ENCODE measurements at places on chromosomes 16 and 17.

DNA sequence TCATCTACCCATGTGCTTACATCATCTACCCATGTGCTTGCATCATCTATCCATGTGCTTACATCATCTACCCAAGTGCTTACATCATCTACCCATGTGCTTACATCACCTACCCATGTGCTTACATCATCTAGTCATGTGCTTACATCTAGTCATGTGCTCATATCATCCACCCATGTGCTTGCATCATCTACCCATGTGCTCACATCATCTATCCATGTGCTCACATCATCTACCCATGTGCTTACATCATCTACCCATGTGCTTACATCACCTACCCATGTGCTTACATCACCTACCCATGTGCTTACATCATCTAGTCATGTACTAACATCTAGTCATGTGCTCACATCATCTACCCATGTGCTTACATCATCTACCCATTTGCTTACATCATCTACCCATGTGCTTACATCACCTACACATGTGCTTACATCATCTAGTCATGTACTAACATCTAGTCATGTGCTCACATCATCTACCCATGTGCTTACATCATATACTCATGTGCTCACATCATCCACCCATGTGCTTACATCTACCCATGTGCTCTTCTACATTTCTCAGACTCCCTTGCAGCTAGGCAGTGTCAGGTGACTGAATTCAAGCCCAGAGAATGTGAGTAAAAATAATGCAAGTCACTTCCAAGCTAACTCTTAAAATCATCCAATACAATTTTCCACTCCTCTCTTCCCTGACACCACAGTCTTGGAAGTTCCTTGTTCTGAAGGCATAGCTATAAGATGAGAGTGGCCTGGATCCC is 196.8 kb downstream of the CBLN1 start:
- DNase-seq: no peak

DNA sequence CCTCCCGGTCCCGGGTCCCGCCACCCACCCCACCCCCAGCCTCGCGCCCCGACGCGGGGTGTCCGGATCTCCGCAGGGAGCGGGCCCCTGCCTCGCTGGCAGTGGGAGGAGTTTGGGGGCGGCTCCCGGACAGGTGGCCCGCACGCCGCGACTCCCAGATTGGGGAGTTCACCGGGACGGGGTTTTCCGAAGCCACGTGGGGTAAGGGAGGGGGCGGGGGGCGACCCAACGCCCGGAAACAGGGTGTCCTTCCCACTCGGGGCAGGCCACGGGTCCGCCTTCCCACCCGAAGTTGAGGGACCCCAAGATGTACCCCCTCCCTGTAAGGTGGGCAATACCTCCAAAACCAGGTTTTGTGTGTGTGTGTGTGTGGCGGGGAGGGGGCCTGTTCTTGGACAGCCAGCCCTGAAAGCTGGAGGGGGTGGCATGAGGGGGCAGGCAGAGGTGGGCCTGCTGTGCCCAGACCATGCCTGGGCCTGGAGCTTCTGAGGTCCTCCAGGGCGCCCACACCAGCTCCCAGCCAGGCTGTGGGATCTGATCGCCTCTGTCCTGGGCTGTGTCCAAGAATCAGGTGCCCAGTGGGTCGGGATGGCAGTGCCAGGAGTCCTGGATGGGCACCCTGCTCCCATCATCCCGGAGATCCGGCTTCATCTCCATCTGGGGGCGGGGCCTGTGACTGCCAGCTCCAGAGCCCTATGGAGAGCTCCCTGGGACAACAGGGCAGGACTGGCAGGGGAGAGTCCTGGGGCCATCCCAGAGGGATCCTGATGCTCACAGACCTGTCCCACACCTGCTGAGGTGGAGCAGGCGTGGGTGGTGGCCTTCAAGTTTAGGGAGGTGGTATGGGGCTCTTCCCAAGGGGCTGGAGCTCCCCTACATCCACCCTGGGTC is 767 bp downstream of the SYNGR2 start:
- DNase-seq: no peak

GRCh38 chr17:9646546-9646885 is 1.2 kb downstream of the USP43 start:
- DNase-seq: no peak

GRCh38 chr16:85187002-85187401 is 74.7 kb upstream of the CIBAR2 start:
- DNase-seq: no peak

DNA sequence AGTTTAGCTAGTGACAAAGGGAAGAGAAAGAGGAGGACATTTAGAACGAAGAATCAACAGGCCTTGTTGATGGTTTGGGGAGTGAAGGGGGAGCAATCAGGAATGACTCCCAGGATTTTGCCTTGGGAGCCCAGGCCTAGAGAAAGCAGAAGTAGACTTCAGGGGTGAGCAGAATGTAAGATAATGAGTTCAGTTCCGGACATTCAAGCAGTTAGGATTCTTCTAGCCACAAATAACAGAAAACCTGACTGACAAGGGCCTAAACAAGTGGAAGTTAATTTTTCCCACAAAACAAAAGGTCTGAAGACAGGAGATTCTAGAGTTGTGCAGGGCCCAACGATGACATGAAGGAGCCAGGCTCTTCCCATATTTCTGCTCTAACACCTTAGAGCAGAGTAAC is 45.9 kb downstream of the SKAP1 start:
- DNase-seq: no peak

DNA sequence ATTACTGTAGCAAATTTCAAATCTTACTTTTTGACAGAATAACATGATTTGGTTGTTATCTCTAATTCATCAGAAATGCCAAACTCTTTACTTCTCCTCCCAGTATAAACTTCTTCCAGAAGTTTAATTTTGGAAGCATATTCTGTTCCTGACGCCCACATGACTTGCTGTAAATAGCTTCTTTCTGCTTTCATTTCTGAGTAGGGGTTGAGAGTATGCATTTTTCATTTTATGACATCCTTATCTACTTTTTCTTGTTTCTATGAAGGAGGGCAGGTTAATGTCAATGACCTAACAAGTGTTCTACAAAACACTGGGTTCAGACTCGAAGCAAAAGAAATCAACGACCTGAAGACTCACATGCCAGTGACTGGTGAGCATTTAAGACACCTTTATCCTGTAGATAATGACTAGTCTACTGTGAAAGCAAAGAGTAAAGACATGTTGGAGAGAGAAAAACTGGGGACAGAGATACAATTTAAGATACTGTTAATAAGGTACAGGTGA is 36.5 kb upstream of the EFCAB3 start:
- DNase-seq: no peak

- DNase-seq: no peak
Observed at GRCh38 chr16:15980329-15980728, 30.9 kb downstream of the ABCC1 start.

DNA sequence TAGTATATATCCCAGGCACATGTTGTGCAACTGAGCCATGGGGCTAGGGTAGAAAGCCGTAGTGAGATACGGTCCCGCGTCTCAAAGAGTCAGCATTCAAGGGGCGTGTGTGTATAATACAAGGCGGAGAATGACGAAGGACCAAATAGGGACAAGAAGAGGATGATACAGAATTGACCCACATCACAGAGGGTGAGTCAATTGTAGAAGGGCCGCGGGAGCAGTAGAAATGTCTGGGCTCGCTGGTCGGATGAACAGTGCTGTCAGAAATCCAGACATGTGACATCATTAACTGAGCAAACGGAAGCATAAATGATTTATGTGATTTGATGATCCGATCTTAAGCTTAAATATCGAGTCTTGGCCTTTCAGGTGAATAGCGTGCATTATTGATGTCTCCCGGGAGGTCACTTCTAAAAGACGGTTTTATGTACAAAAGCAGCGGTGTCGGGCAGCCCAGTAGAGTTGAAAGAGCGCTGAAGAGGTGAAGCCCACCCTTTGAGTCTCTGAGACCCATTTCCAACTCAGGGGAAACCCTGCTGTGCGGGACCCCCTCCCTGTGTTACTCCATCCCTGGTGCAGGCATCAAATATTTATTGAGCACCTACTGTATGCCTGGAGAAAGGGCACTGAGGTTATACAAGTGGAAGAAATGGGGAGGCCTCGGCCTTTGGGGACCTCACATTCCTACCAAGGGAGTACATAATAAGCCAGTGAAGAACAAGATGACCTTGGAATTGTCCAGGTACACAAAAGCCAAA is 45.1 kb downstream of the ATP2C2 start:
- DNase-seq: no peak

GRCh38 chr17:18257982-18258355 is 569 bp downstream of the FLII start:
- DNase-seq: no peak

DNA sequence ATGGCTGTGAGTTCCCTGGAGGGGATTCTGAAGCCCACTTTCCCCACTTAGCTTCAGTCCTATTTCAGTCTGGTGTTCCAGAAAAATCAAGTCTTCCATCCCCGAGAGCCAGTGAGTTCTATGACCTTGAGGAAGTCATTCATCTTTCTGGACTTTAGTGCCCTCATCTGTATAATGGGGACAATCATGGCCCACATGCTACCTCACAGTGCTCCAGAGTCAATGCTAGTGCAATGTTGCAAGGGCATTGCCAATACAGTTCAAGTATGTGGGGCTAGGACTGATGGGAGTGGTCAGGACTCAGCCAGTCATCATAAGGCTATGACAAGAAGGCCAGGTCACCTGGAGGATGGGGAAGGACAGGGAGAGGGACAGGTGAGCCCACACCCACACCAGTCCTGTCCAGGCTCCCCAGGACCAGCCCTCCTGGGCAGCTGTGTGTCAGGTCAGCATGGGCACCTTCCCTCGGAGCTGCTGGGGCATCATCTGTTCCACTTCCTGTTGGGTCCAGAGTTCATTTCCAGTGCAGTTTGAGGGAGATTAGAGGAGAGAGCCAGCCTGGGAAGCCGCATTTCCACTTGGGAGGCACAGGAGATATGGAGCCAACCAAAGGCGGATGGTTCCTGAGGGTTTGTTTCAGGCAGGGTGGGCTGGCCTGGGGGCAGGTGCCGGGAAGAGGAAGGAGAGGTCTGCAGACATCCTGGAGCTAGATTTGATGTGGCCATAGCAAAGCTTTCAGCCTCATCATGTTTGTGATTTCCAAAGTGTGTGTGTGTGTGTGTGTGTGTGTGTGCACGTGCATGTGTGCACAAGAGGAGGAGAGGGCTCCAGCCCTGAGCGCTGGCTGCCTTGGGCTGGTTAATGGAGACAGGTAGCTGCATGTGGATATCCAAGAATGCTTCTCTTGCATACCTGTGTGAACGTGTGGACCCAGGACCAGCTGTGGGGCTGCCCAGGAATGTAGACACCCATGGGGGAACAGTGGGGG is 3.9 kb upstream of the WNT9B start:
- no peak for DNase-seq

- no peak for DNase-seq
Observed at GRCh38 chr17:81672504-81672903, 6.0 kb downstream of the CCDC137 start.

GRCh38 chr16:82055117-82055516 is 20.1 kb downstream of the HSD17B2 start:
- no peak for DNase-seq

DNA sequence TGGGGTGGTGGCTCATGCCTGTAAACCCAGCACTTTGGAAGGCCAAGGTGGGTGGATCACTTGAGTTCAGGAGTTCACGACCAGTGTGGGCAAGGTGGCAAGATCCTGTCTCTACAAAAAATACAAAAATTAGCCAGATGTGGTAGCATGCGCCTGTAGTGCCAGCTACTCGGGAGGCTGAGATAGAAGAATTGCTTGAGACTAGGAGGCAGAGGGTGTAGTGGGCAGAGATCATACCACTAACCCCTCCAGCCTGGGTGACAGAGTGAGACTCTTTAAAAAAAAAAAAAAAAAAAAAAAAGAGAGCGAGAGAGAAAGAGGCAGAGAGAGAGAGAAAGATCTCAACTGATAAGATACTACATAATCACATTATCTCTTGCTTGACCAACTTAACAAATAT is 45.9 kb downstream of the KANSL1 start:
- DNase-seq: no peak

DNA sequence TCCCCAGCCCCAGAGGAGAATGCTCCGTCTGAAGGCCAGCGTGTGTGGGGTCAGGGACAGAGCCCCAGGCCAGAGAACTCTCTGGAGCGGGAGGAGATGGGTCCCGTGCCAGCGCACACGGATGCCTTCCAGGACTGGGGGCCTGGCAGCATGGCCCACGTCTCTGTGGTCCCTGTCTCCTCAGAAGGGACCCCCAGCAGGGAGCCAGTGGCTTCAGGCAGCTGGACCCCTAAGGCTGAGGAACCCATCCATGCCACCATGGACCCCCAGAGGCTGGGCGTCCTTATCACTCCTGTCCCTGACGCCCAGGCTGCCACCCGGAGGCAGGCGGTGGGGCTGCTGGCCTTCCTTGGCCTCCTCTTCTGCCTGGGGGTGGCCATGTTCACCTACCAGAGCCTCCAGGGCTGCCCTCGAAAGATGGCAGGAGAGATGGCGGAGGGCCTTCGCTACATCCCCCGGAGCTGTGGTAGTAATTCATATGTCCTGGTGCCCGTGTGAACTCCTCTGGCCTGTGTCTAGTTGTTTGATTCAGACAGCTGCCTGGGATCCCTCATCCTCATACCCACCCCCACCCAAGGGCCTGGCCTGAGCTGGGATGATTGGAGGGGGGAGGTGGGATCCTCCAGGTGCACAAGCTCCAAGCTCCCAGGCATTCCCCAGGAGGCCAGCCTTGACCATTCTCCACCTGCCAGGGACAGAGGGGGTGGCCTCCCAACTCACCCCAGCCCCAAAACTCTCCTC is 10.4 kb downstream of the CX3CL1 start:
- no peak for DNase-seq

GRCh38 chr16:88116121-88116520 is 164.9 kb downstream of the BANP start:
- no peak for DNase-seq

GRCh38 chr17:74875155-74875976 is 2.6 kb upstream of the FDXR start:
- DNase-seq: no peak

- no peak for DNase-seq
Observed at GRCh38 chr16:8634991-8635736, 13.7 kb downstream of the METTL22 start.

- no peak for DNase-seq
Observed at GRCh38 chr16:53829186-53829747, 125.3 kb downstream of the FTO start.

DNA sequence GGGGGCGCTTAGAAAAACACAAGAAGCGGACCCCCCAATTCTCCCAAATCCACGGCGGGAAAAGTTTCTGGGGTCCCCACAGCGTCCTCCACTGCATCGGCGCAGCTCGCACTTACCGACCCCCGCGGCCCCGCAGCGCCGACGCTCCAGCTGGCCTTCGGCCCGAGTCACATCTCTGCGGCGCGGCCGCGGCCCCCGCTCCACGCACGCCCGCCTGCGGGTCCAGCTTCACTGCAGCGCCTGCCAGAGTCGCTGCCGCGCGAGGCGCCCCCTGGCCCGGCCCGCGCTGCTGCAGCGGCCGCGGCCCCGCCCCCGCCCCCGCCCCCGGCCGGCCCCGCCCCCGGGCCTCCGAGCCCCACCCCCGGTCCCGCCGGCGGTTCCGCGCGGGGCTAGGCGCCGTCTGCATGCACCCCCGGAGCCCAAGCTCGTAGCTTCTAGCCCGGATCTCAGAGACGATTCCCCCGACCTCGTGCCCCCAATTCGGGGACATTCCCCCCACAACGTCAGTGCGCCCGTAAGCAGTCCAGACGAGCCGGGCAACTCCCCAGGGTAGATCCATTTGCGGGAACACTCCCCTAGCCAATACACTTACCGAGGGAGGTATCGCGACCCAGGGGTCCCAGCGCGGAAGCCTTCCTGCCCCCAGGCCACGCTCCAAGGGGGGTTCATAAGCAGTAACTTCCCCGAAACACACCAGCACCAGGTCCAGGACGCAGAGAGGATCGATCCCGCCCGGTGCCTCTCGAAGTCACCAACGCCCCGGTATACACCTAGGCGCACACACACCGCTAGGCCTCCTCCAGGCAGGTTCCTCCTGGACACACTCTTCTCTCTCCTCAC is at the start of gene GPRC5B:
Gene GPRC5B (minus strand): TSS at position 238 of the 840 bp plus-strand sequence. CDS start 12,003 bp downstream, outside the sequence.
- no peak for DNase-seq

GRCh38 chr17:41917192-41917591 is 1.6 kb downstream of the ACLY start:
- no peak for DNase-seq

All from stimulated activated CD8-positive, alpha-beta memory T cell treated with anti-CD3 and anti-CD28 coated beads, Interleukin-15, amount 100 ng/mL, for 24 hours (primary cell).